ENCODE measurements at places on chromosomes 5 and 9.
A peak's percentile ranks its signal among the peaks of the same experiment; 100 is the strongest.

DNA sequence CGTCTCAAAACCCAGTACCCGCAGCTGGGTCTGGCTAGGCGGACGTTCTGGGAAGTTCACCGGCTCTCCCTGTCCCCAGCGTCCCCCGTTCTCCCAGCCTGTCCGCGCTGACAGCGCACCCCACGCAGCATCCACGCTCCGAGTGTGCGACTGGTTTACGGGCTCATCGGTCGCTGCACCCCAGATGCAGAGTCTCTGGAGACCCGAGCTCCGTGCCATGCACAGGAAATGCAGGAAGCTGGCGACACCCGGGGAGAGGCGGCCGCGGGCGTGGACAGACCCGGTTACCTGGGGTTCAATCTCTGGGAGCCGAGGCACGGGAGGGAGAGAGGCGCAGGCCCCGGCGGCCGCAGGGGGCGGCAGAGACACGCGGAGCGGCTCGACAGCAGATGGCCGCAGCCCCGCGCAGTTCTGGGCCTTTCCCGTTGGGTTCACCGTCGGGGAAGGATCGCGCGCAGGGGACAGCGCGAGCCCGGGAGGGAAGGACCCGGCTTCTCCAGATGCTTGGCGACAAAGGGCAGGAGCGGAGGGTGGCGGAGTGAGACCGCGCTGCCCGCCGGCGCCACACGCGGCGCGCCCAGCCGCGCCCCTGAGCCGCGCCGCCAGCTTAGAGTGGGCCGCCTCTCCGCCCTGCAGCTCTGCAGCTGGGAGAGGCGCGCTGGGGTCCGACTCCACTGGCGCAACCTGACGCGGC is 558 bp downstream of the SHROOM1 start:
- DNase-seq = peak; percentile 43

GRCh38 chr5:128015978-128016377 is 67.6 kb upstream of the SLC12A2 start:
- no peak for DNase-seq

- DNase-seq = no peak
Observed at GRCh38 chr5:4419281-4419680, 720.8 kb upstream of the ADAMTS16 start.

GRCh38 chr5:78345485-78345884 is 14.9 kb upstream of the SCAMP1 start:
- DNase-seq = no peak

DNA sequence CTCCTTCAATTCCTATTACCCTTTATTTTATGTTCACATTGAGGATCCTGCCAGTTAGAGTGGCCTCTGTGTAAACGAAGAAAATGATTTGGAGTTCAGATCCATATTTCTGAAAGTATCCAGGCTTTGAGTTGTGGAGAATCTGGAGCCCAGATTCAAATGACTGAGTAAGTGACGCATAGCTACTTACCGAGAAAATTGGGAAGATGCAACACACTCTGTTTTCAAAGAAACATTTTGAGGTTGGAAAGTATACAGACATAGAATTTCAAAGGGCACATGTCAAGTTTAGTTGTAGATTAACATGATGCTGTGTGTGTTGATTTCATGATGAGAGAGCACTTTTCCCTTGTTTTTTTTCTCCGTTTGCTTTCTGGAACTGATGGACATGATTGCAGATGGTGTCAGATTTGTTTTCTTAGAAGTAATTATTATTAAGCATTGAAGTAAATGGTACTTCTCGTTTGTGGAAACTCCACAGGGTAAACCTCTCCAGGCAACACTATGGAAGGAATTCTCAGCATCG is 148.1 kb downstream of the KDM4C start:
- DNase-seq = no peak

GRCh38 chr5:172175263-172175719 is 12.7 kb downstream of the STK10 start:
- DNase-seq = peak; percentile 81

DNA sequence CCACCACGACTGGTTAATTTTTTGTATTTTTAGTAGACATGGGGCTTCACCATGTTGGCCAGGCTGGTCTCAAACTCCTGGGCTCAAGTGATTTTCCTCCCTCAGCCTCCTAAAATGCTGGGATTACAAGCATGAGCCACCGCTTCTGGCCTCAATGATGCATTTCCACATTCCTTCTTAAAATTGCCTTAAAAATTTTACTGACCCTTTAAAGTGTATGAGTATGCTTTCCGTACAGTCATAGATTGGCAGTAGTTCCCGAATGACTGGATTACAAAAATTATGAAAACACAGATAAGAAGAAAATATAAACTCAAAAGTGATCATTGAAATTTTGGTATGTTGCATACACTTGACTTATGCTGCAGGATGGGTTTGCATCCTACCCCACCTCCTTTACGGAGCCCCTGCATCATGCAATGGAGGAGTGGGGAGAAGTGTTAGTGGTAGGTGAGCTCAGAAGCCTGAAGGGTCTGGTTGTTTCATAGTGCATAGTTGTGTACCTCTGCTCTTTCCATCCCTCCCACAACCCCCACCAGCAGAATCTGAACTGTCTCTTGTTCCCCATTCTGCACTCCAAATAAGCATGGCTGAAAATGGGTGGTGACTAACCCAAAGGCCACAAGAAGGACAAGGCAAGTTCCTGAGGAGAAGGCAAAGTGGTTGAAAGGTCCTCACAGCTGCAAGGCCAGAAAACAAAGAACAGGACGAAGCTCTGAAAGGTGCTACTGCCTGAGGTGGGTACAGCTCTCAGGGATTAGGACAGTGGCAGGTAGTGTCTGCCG is 26.8 kb downstream of the ANKRD55 start:
- DNase-seq = no peak

DNA sequence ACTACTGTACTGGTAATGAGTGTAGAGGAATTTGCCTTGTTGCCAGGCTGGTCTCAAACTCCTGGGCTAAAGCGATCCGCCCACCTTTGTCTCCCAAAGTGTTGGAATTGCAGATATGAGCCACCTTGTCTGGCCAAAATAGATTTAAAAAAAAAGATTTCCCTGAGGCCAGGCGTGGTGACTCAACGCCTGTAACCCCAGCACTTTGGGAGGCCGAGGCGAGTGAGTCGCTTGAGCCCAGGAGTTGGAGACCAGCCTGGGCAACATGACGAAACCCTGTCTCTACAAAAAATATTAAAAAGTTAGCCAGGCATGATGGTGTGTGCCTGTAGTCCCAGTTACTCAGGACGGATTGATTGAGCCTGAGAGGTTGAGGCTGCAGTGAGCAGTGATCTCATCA is 62.5 kb downstream of the IPO11 start:
- no peak for DNase-seq

DNA sequence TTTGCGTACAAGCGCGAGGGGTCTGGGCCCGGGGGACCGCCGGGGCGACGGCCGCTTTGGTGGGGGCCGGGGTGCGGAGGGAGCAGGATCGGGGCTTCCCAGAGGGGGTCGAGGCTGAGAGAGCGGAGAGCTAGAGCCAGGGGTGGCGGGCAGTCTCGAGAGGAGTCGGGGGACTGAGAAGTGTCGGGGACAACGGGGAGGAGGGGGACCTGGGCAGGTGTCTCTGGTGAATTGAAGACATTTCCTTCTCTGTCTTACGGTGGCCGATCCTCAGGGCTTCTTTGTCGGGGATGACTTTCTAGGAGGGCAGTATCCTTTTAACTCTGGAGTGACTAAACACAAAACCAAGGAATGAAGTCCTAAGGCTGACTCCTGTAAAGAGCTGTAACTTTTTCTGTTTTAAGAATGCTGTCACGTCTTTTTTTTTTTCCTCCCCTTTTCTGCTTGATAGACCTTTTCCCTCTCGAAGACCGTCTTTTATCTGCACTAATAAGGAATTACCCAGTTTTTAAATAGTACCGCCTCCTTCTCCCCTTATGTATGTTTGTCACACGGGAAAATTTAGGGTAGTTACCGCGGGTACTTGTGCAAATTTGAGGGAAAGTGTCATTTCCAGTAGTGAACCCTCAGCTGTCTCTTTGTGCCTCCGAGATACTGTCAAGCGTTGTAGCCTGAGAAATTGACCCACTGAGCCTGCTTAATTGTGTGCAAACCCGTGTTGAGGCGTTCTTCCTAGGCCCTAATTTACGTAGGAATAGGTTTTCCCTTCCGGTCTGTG is 822 bp downstream of the DENND4C start:
- peak; percentile 51 for DNase-seq

DNA sequence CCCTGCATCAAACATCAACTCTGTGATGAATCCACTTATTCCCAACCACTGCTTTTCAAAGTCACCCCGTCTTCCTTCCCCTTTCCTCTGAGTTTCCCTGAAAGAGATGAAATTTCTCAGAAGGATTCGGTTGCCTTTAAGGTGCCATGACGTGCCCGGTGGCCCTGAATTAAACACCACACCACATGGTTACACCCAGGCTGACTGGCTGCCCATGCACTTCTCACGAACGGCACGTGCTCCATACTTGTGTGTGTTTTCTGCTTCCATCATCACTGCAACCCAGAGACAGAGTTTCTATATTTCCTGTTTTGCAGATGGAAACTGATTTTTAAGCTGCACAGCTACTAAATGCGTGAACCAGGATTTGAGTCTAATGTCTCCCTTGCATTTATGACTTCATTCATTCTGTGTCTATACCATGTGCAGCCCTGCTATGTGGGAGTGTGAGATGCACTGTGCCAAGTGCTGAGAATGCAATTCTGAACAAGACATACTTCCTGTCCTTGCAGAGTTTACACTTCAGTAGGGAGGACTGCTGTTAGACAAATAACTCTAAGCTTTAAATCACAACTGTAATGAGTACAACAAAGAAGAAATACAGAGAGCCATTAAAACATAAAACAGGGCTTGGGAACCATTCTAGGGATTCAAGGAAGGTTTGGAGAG is 162.9 kb downstream of the NXNL2 start:
- no peak for DNase-seq

DNA sequence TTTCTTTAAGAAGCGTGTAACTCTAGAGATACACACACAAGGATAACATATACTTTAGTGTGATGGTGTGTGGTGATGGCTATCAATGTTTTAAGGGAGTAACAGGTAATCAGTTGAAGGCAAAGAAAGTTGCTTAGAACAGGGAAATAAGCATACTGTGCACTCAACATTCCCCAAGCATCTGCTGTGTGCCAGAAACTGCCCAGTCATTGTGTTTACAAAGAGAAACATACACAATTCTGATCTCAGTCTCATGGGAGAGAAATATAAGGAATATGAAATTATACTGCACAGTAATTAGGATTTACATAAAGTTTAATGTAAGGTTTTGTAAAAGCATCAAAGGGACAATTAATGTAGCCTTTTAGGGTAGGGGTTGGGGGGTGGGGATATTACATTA is 224.1 kb upstream of the TYRP1 start:
- DNase-seq = no peak

DNA sequence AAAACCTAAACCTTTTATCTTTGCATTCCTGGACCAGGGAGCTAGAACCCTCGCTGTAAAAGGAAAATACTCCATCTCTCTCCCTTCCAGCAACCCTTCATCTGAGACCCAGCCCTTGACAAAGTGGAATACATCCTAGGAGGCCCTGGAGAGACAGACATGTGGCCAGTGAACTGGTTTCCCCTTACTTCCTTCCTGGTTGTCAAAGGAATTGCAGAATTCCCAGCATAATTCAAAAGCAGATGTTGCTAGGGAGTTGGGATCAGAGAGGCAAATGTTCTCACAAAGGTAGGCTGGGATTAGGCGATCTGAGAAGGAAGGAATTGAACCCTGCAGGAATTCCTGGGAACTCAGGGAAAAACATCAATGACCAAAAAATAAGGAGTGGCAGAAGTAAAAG is 80.9 kb downstream of the MARCHF3 start:
- DNase-seq = no peak

GRCh38 chr5:130337179-130337888 is 433.1 kb downstream of the CHSY3 start:
- DNase-seq = no peak

- no peak for DNase-seq
Observed at GRCh38 chr5:141077826-141078225, 16.6 kb upstream of the PCDHB2 start.

GRCh38 chr9:18405240-18405639 is 68.7 kb upstream of the ADAMTSL1 start:
- no peak for DNase-seq

GRCh38 chr5:37787742-37788141 is 52.1 kb downstream of the GDNF start:
- DNase-seq = no peak

- DNase-seq = no peak
Observed at GRCh38 chr9:86821006-86821845, 126.1 kb downstream of the GAS1 start.

DNA sequence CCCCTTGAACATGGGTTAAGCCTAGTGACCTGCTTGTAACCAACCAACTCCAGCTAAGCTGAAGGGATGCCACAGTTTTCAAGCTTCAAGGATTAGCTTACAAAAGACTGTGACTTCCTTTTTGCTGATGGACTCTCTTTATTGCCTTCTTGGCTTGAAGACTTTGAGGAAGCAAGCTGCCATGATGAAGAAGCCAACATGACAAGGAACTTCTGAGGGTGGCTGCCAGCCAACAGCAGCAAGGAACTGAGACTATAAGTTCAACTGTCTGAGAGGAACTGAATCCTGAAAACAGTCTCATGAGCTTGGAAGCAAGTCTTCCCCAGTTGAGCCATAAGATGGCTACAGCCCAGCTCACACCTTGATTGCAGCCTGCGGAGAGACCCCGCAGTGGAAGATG is 116.1 kb upstream of the TAF11L2 start:
- no peak for DNase-seq

- DNase-seq = no peak
Observed at GRCh38 chr5:116944183-116944582, 369.6 kb upstream of the SEMA6A start.

GRCh38 chr9:131252120-131252519 is 24.2 kb downstream of the FAM78A start:
- DNase-seq = no peak

DNA sequence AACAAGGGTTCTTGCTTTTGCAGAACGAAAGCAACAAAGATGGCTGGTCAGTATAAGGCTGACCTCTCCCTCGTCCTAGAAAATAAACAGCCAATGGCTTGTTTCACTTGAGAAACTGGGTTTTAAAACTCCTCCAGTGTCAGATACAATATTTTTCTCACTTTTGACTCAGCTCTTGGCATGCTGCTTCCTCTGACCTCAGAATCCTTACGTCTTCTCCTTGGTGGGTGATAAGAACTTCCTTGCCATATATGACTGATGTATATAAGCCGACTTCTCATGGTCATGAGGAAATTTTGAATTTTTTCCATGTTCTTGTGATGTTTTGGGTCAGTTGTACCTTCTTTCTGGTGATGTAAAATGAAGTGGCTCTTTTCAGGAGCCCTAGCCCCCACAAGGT is 3.8 kb downstream of the ZNF618 start:
- no peak for DNase-seq

GRCh38 chr9:132985489-132985888 is 7.0 kb downstream of the GFI1B start:
- no peak for DNase-seq

- DNase-seq = no peak
Observed at GRCh38 chr9:131994364-131995125, 85.1 kb downstream of the MED27 start.

GRCh38 chr9:127522727-127523126 is 71.4 kb downstream of the LRSAM1 start:
- DNase-seq = no peak

DNA sequence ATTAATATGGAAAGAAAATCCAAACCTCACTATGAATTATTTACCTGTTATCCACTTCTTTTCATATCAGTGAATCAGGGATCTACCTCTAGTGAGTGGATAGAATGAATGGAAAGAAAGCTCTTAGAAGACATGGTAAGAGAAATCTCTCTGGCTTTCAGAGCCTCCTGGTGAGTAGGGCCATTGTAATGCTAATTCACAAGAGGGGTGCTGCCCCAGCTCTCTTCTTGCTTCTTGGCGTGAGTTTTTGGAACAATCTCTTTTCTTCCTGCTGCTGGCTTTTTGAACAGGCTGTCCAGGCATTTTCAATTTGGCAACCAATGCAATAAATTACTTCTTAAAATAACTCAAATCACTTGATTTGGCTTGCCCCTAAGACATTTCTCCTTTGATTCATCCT is 49.9 kb upstream of the KCNN2 start:
- no peak for DNase-seq
